Stimulated activated CD8-positive, alpha-beta memory T cell treated with anti-CD3 and anti-CD28 coated beads, Interleukin-7, amount 100 ng/mL, for 48 hours (primary cell): ENCODE measurements at places on chromosomes 7 and 10.

DNA sequence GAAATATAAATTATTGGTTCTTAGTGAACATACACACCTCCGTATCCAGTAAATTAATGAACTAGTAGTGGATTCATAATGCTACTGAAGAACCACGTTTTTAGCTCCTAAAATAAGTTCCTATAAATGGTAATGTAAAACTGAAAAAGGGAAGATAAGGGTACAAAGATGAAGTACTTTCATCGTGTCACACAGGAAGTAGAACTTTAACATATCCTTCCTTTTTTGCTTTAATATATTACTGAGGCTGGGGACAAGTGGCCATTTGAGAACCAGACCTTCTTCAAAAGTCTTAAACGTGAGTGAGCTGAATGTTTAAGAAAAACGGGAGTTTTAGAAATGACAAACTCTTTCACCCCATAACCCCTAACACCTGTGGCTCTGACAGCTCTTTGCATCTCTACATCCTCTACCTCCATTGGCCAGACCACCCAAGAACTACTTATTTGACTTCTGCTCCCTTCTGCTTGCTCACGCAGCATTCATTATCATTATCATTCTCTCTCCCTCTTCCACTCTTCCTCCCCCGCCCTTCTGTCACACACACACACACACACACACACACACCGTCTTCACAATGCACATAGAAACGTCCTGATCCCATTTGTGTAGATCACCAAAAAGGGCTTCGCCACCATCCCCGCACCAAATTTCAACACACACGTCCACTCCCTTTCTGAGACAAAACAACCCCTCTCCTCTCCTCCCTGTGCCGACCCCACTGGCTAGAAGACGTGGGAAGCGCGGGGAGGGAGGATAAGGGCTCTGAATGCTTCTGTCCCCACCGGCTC lies 677 bp downstream of the SKAP2 start:
- DNase-seq = no peak

GRCh38 chr7:373818-374705 lies 84.1 kb downstream of the FOXL3 start:
- no peak for DNase-seq

DNA sequence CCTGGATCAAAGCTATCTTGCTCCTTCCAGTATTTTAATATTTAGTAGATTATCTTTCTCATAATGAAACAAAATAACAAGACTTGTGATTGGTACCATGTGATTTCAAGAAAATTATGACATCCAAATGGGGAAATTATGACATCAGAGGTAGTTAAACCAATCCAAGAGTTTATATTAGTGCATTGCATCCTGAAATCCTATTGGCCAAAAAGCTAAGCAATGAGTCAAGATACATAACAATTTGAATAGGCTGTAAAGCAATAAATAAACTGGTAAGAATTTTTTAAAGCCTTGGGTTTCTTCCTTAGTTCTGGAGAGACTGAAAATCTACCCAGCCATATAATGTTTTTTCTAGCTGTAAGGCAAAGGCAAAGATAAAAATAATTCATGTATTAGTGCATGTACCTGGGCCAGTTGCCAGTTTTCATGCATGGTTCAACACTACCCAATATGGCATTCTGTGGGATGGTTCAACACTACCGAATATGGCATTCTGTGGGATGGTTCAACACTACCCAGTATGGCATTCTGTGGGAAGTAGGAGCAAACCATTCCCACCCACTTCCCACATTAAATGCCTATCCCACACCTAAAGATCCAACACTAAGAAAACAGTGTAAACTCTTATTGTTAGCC lies at the start of gene RNF148:
Gene RNF148, minus strand, starts transcription at position 51 of the 639 bp plus-strand sequence. CDS start 172 bp downstream, outside the sequence.
- no peak for DNase-seq

DNA sequence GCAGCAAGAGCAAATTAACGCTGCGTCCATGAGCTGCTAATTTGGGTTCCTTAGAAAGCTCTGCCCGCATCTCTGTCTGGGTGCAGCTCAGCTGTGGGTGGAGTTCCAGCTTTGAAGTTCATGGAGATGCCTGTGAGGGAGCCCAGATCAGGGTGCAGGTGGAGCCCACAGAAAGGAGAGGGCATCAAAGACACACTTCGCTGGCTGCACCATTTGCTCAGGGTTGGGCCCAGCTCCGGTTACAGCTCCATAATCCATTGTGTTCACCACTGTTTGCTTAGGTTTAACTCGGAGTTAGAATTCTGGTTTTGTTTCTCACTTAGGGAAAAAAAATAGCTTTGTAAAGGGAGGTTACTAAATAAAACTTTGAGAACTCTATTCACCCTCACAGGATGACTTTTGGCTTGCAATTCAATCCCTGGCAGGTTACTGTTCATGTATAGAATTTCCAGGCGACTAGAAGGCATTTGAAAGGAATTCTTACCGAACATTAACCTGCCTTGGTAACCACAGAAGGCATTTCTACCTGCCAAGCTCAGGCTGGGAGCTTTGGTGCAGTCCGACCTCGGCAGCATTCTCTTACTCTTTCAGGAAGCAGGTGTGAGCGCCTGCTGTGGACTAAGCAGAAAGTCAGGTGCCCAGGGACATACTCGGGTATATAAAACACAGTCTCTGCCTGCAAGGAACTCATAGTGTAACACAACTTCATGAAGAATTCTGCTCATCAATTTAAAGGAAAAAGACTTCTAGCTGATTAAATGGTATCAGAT lies 179.5 kb upstream of the RNF32 start:
- DNase-seq = no peak

DNA sequence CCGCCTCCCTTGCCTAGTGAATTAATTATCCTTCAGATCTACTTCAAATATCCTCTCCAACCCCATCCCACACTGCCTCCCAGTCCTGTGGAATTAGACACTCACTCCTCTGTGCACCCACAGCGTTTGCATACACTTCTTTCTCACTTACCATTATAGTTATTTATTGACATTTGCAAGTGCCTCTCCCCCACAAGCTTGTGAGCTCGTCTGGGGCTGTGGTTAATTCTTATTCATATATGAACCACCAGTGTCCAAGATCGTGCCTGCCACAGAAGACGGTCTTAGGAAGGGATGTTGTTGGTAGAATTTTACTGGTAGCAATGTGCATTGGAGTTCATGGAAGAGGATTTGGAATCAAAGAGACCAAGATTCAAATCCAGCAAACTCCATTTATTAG lies 68.1 kb upstream of the AOAH start:
- no peak for DNase-seq

DNA sequence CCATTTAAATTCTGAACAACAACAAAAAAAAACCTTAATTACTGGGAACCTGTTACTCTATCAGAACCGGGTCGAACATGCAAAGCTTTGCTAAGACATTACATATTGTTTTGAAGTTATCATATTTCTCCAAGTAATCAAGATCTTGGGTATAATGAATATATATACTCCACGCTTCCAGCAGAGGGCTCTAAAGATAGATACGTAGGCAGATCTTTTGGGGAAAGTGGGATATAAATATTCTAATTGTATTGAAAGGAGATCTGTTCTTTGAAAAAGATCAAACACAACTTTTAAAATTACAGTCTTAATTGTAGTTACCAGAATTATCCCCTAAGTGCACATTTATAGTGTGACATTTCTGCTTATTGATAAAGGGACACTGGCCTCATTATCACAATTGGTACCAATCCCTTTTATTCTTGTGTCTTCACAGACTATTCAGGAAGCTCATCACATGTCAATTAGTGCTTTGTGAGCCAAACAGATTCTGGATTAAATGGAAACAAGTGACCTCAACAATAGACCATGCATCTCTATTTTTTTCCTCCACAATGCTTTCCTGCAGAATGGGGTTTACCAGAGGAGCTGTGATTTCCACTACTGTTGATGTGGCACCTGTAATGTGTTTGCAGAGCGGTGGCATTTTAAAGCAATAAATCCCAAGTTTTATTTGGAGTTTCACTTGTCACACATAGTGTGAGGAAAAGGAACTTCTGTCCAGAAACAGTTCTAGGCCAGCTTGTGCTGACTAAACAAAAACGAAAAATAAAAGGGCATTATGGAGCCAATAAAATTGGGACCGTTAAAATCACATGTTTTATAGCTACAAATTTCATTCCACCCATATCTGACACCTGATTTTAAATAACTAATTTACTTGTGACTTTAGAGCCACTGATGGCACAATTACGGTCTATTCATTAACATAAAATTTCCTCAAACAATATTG lies 122.4 kb downstream of the CTTNBP2 start:
- DNase-seq = no peak

GRCh38 chr7:56483861-56484550 lies 367.8 kb upstream of the NUPR2 start:
- no peak for DNase-seq

DNA sequence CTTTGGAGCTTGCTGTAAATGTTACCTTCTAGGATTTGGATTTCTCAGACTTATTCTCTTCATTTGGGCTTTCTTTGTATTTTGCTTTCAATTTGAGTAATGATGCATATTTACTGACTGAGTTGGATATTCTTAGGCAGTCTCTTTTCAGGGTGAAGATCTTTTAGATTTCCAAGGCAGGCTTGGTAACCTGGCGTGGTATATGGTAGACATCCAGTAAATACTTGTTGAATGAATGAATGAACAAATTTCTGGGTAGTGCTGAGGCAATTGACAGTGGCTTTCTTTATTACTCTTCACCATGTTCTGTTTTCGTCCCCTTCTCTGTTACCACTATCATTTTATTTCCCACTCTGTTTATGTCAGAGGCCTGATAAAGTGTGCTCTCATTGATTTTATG lies 27.1 kb downstream of the BBS9 start:
- no peak for DNase-seq

GRCh38 chr10:70836319-70836718 lies 20.6 kb downstream of the SGPL1 start:
- DNase-seq = no peak

- no peak for DNase-seq
These were observed 203.4 kb upstream of the AHR start for GRCh38 chr7:17094963-17095574.

DNA sequence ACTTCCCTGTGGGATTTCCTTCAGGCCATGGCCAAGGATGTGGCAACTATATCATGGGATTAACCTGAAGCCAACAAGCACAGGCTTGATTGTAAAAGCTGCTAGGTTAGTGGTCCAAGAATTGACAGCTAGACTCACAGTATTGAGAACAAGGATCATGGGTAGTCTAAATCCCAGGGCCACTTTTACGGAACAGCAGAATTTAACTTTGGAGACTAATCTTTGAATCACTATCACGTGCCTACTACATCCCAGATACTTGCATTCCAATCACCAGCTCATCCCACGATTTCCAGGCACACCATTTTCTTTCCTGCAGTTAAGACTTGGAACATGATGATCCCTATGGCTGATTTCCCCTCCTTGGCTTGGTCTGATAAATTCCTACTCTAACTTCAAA lies 65.6 kb upstream of the ADO start:
- no peak for DNase-seq

- no peak for DNase-seq
These were observed 167.6 kb downstream of the ANK3 start for GRCh38 chr10:60222047-60222446.

GRCh38 chr7:36597090-36597773 lies 127.1 kb downstream of the AOAH start:
- no peak for DNase-seq

DNA sequence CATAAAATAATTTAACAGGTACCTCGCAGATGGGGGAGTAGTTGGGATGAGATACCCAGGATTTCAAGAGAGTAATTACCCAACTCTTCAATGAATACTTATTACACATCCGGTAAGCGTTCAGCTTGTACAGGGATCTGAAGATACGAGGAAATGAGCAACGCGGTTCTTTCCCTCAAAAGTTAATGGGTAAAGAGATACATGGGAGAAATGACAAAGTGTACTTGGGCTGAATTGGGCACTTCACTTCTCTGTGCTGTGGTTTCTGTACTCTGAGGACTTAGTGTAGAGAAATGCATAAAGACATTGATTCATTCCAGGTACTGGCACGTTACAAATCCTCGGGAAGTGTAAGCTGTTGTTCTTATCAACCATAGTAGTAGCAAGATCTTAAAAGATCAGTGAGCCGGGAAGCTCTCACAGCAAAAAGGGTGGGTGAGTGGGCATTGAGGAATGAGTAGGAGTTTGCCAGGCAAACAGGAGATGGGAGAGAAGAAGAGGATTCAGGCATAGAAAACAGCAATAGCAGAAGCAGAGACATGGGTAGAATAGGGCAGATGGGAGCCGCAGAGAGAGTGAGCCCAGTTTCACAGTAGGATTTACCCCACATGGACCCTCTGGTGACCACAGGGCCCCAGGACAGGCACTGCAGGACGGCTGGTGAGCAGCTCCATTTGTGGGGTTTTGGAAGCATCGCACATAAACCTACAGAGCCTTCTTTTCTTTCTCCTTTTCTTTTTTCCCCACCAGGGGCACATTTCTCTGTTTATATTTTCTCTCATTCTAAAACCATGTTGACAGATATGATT lies 304.3 kb upstream of the PITRM1 start:
- no peak for DNase-seq

DNA sequence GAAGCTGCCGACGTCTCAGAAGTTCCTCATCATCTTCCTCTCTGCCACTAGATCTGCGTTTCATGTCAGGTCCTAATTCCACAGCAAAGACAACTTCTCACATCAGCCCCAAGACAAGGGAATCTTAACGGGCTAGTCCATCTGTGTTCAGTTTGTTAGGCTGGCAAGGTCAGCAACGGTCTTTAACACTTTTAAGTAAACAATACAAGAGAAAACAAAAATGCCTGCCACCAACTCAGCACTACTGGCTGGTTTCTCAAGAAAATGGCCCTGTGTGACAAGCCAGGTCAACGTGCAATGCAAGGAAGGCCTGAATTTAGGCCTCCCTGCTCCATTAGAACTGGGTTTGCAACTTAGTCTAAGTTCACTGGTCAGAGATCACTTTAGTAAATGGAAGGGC lies 41.0 kb upstream of the AFAP1L2 start:
- no peak for DNase-seq

DNA sequence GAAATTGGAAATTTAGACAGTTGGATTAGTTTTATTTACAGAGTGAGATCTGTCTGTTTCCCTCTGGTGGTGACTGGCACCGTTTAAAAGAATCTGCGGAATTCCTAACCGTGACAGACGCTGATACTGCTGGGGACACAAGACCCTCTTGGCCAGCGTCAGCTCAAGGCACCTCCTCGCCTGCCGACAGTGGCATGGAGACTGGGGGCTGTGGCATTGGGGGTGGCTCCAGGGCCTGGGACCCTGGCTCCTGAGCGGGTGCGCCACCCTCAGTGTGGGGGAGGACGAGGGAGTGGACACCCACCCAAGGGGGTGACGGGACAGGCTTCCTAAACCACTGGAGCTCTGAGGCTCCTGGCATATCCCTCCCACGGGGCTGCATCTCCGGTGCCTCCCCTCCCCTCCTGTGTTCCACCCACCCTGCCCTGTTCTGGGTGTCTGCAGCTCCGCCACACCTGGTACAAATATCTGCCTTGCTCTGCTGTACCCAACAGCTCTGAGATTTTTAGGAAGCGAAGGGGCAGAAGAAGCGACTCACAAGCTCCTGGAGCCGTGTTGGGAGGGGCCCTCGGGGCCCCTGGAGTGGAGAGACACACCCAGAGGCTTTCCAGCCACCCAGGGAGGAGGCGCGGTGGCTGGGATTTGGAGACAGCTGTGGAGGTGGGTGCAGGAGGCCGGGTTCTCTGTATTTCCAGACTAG lies 178.7 kb downstream of the DNAJB6 start:
- no peak for DNase-seq

GRCh38 chr7:2688409-2689342 lies 674 bp downstream of the AMZ1 start:
- no peak for DNase-seq
